Mesothelial cell of epicardium (in vitro differentiated cells): ENCODE measurements at places on chromosomes 3 and 15. TPM values are rescaled to one million over a fixed set of nuclear protein-coding genes. Genes with fewer than 3 reads are reported as not detected.

Gene TMEM202
- total RNA-seq = not detected in 3 replicates

Gene PYGO1
- total RNA-seq = 29.6 to 34.1 TPM (median 30.6 TPM) in 3 replicates

Gene GOLGA8K
- total RNA-seq = 0.45 to 0.95 TPM (median 0.58 TPM) in 3 replicates

Gene ST3GAL6
- 9.0 to 14.1 TPM (median 11.1 TPM) in 3 replicates for total RNA-seq

Gene PLA2G4B
- 10.6 to 11.4 TPM (median 11.2 TPM) in 3 replicates for total RNA-seq

Gene CDCP1
- total RNA-seq = 1.3 to 1.4 TPM (median 1.3 TPM) in 3 replicates

Gene NOX5
- total RNA-seq = 0.07 to 0.20 TPM (median 0.14 TPM) in 3 replicates

Gene SRPRB
- 41.8 to 45.7 TPM (median 42.5 TPM) in 3 replicates for total RNA-seq

Gene ARPP21
- total RNA-seq = 0.67 to 1.1 TPM (median 0.68 TPM) in 3 replicates

Gene AHSG
- 0.14 TPM in 1 of 3 replicates, not detected in the others for total RNA-seq

Gene TF
- 5.2 to 6.4 TPM (median 5.7 TPM) in 3 replicates for total RNA-seq

Gene CCK
- not detected in 3 replicates for total RNA-seq

Gene SLC41A3
- total RNA-seq = 58.7 to 64.9 TPM (median 62.4 TPM) in 3 replicates

Gene DUOX1
- total RNA-seq = 6.8 to 7.9 TPM (median 7.2 TPM) in 3 replicates

Gene C2CD4B
- total RNA-seq = not detected in 3 replicates

Gene HTR3E
- total RNA-seq = not detected in 3 replicates

Gene ANKRD34C
- total RNA-seq = not detected in 3 replicates

Gene GOLGA6L9
- total RNA-seq = 19.1 to 21.0 TPM (median 19.7 TPM) in 3 replicates

Gene STRIT1
- total RNA-seq = not detected in 3 replicates

Gene CIP2A
- 15.9 to 17.8 TPM (median 16.9 TPM) in 3 replicates for total RNA-seq

Gene RASA2
- 14.5 to 15.5 TPM (median 15.5 TPM) in 3 replicates for total RNA-seq

Gene CDAN1
- 32.8 to 39.6 TPM (median 36.8 TPM) in 3 replicates for total RNA-seq

Gene MKRN2
- 34.2 to 36.4 TPM (median 34.7 TPM) in 3 replicates for total RNA-seq

Gene ISLR
- total RNA-seq = 59.8 to 66.8 TPM (median 64.9 TPM) in 3 replicates

Gene GRIP2
- 1.0 to 1.1 TPM (median 1.0 TPM) in 3 replicates for total RNA-seq

Gene MYZAP
- 3.3 to 3.9 TPM (median 3.8 TPM) in 3 replicates for total RNA-seq

Gene ACP3
- total RNA-seq = 25.5 to 28.0 TPM (median 27.8 TPM) in 3 replicates

Gene FEM1B
- 49.6 to 61.0 TPM (median 54.6 TPM) in 3 replicates for total RNA-seq

Gene ARPP19
- total RNA-seq = 144 to 152 TPM (median 146 TPM) in 3 replicates

Gene GHSR
- not detected in 3 replicates for total RNA-seq

Gene PRRT3
- 8.2 to 9.2 TPM (median 8.3 TPM) in 3 replicates for total RNA-seq

Gene ROPN1B
- total RNA-seq = not detected in 3 replicates

Gene RPP25
- 3.3 to 3.8 TPM (median 3.3 TPM) in 3 replicates for total RNA-seq
